ENCODE measurements at places on chromosomes 4 and X. TPM values are rescaled to one million over a fixed set of nuclear protein-coding genes. Genes with fewer than 3 reads are reported as not detected.

DNA sequence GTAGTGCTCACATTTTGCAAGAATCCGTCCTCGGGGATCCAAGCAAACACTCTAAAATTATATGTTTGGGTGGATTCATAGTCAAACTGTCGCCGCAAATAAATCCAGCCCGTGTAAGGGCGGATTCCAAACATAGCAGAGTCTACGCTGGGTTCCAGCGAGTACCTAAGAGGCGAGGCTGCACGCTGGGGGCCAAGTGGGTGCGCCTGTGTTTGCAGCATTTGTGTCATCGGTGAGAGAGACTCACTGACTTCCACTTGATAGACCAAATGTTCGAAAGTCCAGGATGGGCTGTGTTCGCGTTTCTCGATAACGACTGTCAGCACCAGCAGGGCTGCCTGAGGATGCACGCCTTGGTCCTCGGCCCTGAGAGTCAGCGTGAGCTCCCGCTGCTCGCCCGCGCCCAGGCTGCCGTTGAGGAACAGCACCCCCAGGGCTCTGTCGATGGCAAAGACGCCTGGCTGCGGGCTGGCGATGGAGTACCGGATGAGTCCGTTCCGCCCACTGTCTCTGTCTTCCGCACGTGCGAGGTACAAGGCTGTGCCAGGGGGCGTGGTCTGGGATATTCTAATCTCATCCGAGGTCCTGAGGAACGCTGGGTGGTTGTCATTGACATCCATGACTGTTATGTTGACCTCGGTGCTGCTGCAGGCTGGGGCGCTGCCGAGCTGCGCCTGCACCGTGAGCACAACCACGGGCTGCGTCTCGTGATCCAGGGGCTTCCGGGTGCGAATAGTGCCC is 158.7 kb downstream of the DCHS2 start:
- DNase-seq = no peak

MAGEA12 gene
- not detected for total RNA-seq

MEPE gene
- 0.24 TPM for total RNA-seq

FGF16 gene
- not detected for total RNA-seq

DNA sequence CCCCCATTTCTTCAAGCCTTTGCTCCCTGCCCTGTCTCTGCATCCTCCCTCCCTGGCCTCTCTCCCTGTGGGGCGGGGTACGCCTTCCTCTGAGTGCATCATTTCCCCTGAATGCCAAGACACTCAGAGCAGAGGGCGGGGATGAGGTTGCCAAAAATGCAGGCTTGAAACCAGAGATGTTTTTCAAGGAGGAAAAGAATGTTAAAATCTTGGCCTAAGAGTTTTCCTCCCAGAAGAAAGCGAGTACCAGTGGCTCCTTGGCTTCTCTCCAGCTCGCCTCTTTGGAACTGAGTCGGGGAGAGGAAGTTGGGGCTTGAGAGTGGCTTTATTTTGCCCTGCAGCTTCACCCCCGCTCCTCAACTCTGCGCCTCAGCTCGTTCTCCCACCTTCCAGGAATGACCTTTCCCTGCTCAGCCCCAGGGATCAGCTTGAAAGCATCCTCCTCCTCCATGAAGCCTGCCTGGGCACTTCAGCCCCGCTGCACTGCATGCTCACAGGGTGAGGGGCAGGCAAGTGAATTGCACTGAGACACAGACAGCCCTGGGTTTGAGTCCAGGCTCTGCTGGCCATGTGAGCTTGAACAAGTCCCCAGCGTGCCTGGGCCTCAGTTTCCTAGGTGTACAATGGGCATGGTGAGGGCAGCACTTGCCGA is 57.5 kb upstream of the SORCS2 start:
- DNase-seq = no peak

- DNase-seq = peak; percentile 89
Measured at GRCh38 chr4:8472689-8473197, 32.2 kb downstream of the TRMT44 start.

DNA sequence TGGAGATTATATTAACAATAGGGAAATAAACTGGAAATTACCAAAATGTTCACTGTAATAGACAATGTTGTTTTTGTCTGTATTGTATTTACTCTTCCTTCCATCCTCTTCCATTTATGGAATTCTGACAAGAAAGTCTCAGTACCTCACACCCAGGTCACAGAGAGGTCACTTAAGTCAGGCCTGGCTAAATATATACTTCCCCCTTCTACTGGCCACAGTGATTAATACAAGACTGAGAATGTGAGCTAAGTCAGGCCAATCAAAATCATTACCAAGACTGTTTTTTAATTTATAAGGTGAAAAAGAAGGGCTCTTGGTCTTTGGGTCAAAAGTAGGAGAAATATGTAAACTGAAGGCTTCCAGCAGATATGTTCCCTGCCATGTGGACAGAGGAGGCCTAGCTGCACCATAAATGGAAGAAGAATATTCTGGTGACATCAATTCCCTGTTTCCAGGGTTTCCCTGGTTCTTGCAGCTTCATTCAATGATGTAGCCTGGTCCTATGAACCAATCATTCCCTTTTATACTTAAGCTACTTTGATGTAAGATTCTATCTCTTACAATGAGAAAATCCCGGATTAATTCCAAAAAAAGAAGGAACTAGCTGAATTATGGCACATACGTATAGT is 64.3 kb downstream of the LRBA start:
- DNase-seq = no peak

HSFX4 gene
- total RNA-seq = not detected

- peak; percentile 26 for DNase-seq
Measured at GRCh38 chr4:183249854-183250253, 70.2 kb downstream of the CLDN22 start.

TLL1 gene
- total RNA-seq = not detected

DNA sequence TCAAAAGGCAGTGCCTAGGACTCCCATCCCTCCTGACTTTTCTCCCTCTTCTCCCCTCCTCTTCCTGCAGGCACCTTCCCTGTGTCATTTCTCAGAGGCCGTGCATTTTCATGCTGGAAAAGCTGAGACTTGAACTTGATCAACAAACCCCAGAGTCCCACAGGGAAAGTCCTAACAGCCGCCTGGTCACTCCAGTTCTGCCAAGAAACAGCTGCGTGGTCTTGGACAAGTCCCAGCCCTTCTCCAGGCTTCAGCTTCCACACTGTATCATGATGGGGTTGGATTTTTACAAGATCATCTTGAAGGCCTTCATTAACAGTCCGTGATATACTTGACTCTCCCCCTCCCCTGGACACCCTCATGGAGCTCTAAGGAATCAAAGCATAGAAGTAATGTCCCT is 366.0 kb downstream of the BCOR start:
- DNase-seq = no peak

DNA sequence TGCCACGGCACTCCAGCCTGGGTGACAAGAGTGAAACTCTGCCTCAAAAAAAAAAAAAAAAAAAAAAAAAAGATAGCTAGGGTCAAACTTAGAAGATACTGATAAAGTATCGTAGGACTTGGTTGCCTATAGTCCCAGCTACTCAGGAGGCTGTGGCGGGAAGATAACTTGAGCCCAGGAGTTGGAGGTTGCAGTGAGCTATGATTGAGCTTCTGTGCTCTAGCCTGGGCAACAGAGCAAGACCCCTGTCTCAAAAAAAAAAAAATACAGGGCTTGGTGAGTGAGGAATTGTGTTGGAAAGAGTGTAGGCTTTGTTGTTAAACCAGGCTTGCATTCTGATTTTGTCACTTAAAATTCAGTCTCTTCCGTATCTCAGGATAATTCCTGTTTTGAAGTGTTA is 6.2 kb downstream of the TAF1 start:
- DNase-seq = no peak

DNA sequence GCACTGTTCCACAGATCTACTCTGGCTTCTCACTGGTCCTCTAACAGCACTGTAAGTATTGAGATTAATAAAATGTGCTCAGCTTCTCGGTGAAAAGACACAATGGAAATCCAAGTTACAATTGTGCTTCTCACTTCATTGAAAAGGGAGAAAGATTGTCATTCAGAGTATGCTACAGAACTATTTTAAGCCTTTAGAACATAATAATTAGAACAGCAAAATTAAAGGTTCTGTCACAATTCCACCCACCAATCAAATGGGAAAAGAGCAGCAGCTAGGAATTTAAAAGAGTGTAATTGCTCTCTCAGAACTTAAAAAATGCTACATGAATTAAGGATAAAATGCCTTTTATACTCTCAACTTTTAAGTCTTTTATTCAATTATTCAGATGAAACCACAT is 329.4 kb downstream of the ANK2 start:
- DNase-seq = no peak

DNA sequence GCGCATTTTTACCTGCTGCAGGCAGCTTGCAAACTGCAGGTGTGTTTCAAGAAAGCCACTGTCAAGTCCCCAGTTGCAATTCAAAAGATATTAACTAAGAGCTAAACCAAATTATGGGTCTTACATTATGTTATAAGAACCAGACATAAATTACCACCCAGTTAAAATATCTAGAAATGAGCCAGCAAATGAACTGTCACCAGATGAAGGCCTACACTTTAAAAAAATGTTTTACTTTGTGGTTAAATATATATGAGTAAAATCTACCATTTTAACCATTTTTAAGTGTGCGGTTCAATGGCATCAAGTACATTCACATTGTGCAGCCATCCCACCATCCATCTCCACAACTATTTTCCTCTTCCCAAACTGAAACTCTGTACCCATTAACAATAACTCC is 32.0 kb upstream of the TMEM131L start:
- no peak for DNase-seq

DDX53 gene
- total RNA-seq = not detected

GRCh38 chrX:69493193-69493592 is 10.9 kb upstream of the NALF2 start:
- DNase-seq = no peak

ADH1B gene
- not detected for total RNA-seq

GRCh38 chr4:5416637-5417036 is 291.7 kb downstream of the EVC2 start:
- peak; percentile 6 for DNase-seq

DNA sequence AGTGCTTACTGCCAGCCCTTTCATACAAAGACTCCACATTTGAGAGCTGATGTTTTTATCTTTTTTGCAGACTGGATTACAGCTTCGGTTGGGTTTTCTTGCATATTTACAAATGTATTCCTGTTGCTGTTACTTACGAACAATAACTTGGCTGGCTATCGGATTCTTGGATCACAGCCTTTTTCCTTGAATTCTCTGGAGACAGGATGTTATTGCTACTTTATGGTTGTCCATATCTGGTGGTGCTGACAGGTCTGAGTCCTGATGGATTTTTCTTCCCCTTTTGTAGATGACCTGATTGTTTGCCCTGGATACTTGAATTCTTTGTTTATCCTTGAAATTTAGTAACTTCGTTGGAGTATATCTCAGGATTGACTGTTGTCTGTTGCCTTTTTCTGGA is 77.7 kb downstream of the PDK3 start:
- no peak for DNase-seq

DNA sequence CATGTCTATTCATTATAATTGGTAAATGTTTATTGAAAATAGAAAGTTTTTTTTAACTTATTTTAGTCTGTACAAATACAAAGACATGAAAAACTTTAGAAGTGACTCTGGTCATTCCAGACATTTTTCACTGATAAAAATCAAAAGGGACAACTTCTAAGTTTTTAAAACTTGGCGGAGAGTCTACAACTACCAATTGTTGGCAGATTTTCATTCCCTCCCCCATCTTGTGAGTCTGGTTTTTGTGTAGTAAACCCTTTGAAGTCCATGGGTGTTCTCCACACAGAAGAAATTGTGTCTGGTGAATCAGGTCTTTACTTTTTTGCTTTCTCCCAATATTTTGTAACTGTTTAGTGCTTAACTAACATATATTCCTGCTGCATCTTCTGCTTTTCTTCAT is 336.5 kb downstream of the PDGFC start:
- no peak for DNase-seq

- DNase-seq = no peak
Measured at GRCh38 chr4:28558895-28559294, 1698.3 kb downstream of the STIM2 start.

- DNase-seq = no peak
Measured at GRCh38 chr4:37465845-37466244, 220.3 kb downstream of the RELL1 start.

DNA sequence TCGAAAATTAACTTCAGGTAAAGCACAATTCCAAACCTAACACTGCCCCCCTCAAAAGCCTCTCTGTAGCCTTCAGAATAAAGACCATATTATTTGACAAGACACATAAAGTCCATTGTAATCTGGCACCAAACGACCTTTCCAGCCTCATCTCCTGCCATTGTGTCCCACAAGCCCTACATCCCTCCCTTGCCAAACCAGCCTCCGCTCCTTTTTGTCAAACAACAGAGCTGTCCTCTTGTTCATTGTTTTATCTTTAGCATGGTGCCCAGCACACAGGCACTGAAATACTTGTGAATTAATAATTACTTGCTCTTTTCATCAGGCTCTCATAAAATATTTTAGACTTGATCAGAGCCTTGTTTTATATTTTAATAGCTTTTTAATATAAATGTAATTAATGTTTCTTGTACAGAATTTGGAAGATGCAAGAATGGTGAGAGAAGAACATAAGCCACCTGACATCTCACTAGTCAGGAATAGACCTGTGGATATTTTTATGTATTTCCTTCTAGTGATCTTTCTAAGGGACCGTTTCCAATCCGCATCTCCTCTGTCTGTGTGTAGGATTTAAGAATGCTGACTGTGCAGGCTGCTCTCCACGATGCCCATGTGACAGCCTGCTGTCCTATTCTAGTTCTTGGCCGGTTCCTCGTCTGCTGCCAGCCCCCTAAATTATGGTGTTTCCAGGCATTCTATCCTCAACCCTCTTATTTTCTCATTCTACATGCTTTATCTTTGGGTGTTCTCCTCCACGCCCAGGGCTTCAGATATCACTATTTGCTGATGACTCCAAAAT is 3.0 kb upstream of the IRF2 start:
- DNase-seq = no peak

DNA sequence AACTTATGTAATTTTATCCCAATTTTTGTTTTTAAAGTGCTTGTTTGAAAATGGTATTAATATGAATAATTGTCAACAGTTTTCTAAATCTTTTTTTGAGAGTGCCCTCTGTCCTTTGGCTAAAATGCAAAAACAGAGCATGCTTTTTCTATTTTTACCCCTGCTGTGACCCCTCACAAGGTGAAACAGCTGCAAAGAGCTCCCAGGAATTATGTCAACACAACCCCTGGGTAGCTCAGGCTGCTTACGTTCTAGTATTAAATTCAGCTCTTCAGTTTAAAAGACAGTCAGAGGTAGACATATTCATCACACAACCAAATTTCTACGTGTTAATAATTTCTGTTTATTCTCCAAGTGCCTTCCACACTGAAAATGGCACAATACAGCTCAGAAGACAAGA is 367.5 kb downstream of the PRDM5 start:
- no peak for DNase-seq

HMX1 gene
- total RNA-seq = not detected

ZMAT1 gene
- not detected for total RNA-seq

FAM53A gene
- total RNA-seq = 0.39 TPM

HS6ST2 gene
- not detected for total RNA-seq

TLR6 gene
- total RNA-seq = 1.5 TPM

- no peak for DNase-seq
Measured at GRCh38 chr4:2820216-2820982, 23.2 kb upstream of the ADD1 start.

GRCh38 chrX:13188731-13189309 is 131.0 kb downstream of the ATXN3L start:
- no peak for DNase-seq
